Bronchus fibroblast of lung (primary cell): ENCODE measurements at places on chromosomes 1 and 21. TPM values are rescaled to one million over a fixed set of nuclear protein-coding genes. Genes with fewer than 3 reads are reported as not detected.

Gene CHD5
- total RNA-seq = 0.50 TPM in 1 of 2 replicates, not detected in the other

Gene OR10Z1
- total RNA-seq = not detected in 2 replicates

Gene PGBD2
- 3.3 and 3.4 TPM in 2 replicates for total RNA-seq

Gene THEM4
- total RNA-seq = 12.5 and 17.3 TPM in 2 replicates

Gene B3GALT2
- total RNA-seq = 0.59 and 1.2 TPM in 2 replicates

Gene CFAP57
- total RNA-seq = 0.15 TPM in 1 of 2 replicates, not detected in the other

Gene OLFML2B
- 2.5 and 3.0 TPM in 2 replicates for total RNA-seq

Gene SLC9C2
- not detected in 2 replicates for total RNA-seq

Gene HUNK
- under 0.01 and 0.34 TPM in 2 replicates for total RNA-seq

Gene SLAMF1
- not detected in 2 replicates for total RNA-seq

Gene INAVA
- total RNA-seq = 0.34 and 2.5 TPM in 2 replicates

Gene CD1B
- total RNA-seq = not detected in 2 replicates

Gene PALMD
- total RNA-seq = not detected in 2 replicates
